ENCODE measurements at places on chromosomes 7 and 10. TPM values are rescaled to one million over a fixed set of nuclear protein-coding genes. Genes with fewer than 3 reads are reported as not detected.
A peak's percentile ranks its signal among the peaks of the same experiment; 100 is the strongest.

- no peaks in the 10 kb centered on the region for H3K27me3 ChIP-seq
- no peak for DNase-seq
- H3K4me1 ChIP-seq = no peaks in the 10 kb centered on the region
- no peak overlapping the region for H3K4me3 ChIP-seq
- no peak overlapping the region for H3K27ac ChIP-seq
Observed at GRCh38 chr7:87083865-87084519, 24.5 kb upstream of the ELAPOR2 start.

DNA sequence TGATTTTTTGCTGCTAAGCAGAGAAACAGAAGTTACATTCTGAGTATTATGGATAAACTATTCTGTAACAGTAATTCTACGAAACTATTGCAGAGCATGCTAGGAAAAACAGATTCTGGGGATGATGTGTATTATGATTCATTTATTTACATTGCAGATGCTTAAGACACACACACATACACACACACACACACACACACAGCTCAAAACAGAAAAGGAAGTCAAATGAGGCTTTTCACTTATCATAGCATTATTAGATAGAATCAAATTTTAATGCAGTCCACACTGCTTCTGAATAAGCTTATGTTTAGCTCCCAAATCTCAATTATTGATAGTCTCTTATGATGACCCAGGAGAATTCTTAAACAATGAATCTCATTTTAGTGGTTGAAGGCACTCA is 307.2 kb downstream of the HGF start:
- no peak overlapping the region for H3K27ac ChIP-seq
- H3K4me3 ChIP-seq = no peak overlapping the region
- H3K27me3 ChIP-seq = no peaks in the 10 kb centered on the region
- H3K36me3 ChIP-seq = no peaks in the 10 kb centered on the region
- peak; percentile 63 for DNase-seq

Gene PON1
- total RNA-seq = 1.00 TPM

GRCh38 chr10:121696854-121697253 is 98.6 kb upstream of the FGFR2 start:
- H3K4me1 ChIP-seq = peaks cover 6% of the 10 kb centered on the region
- no peak overlapping the region for H3K4me3 ChIP-seq
- H3K27ac ChIP-seq = no peak overlapping the region
- no peaks in the 10 kb centered on the region for H3K27me3 ChIP-seq

- no peak overlapping the region for H3K4me3 ChIP-seq
- no peaks in the 10 kb centered on the region for H3K4me1 ChIP-seq
- no peak for DNase-seq
- no peak overlapping the region for H3K27ac ChIP-seq
- H3K36me3 ChIP-seq = no peaks in the 10 kb centered on the region
- H3K27me3 ChIP-seq = no peaks in the 10 kb centered on the region
Observed at GRCh38 chr7:42550706-42551470, 313.9 kb upstream of the GLI3 start.

GRCh38 chr10:103153302-103154197 is 39.5 kb downstream of the NT5C2 start:
- H3K27ac ChIP-seq = peak overlapping the region; percentile 60
- no peak overlapping the region for H3K4me3 ChIP-seq
- H3K4me1 ChIP-seq = peaks cover 23% of the 10 kb centered on the region
- H3K36me3 ChIP-seq = no peaks in the 10 kb centered on the region
- no peaks in the 10 kb centered on the region for H3K27me3 ChIP-seq

Data from astrocyte (in vitro differentiated cells and primary cell).